ENCODE measurements at places on chromosomes 1 and 21.

DNA sequence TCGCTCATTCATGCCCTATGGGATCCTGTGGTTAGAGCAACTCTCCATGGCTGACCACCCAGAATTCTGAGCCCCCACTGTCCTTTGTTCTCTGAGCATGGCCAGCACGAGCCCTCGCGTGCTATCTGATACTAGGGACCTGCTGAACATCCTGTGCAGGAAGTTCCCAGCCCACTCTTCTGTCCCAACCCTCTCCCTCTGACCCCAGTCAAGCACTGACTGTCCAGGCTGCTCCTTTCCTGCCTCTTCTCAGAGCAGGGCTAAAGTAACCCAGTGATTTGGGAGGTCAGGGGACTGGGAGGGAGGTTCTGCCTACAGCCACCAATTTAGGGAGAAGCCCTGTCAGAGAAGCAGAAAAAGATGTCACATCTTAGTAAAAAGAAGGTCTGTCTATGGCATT is 21.2 kb downstream of the CYP4B1 start:
- no peak for DNase-seq

- DNase-seq = no peak
Observed at GRCh38 chr1:8255712-8256111, 62.2 kb upstream of the SLC45A1 start.

DNA sequence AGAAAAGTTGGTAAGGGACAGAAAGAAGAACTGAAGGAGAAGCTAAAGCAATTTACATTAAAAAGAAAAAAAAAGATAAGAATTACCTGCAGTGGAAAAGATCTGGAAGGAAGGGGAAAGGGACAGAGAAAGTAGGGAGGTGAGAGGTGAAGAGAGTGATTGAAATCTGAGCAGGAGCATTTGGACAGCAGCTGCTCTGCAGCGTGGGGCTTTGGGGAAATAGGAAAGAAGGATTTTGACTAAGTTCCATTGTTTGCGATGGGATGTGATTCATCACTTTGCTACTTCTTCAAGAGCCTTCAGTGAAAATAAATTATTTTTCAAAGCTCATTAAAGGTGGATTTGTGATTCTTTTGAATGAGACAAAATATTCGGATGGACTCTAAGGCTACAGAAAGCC is 26.1 kb upstream of the NMNAT2 start:
- DNase-seq = no peak

- DNase-seq = no peak
Observed at GRCh38 chr1:88700425-88701013, 16.4 kb downstream of the PKN2 start.

DNA sequence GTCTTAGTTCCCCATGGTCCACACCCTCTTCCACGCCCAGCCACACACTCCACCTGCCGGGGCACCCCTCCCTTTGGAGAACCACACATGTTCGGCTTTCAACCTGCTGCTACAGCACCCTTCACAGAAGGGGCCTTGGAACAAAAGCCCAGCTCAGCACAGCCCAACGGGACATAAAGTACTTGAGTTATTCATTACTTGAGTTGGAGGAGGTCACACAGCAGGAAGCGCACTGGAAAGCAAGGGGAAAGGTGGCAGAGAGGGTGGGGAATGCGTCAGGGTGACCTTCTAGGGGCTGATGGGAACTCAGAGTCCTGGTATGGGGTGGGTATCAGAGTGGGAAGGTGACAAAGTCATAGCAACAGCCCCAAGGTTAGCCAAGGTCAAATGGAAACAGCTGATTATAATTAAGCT is 3.0 kb upstream of the ATP1B1 start:
- DNase-seq = no peak

- DNase-seq = no peak
Observed at GRCh38 chr1:175124861-175125260, 57.2 kb downstream of the TNN start.

DNA sequence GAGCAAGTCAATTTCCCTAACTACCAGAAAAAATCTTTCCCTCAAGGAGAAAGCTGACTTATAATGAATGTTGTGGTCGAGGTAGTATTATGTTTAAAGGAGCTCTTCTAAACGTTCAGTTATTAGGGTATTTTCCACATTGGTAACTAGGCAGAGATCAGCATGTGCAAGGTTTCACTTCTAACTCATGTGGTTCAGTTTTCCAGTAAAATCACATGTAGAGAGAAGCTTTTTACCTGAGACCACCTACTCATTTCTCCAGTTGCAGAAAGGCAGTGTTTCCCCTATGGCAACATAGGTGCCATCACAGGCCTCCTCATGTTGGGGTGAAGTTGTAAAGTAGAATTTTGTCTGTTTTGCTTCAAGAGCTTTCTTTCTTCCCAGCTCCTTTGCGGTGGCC is 23.7 kb downstream of the IL23R start:
- DNase-seq = peak; percentile 35

DNA sequence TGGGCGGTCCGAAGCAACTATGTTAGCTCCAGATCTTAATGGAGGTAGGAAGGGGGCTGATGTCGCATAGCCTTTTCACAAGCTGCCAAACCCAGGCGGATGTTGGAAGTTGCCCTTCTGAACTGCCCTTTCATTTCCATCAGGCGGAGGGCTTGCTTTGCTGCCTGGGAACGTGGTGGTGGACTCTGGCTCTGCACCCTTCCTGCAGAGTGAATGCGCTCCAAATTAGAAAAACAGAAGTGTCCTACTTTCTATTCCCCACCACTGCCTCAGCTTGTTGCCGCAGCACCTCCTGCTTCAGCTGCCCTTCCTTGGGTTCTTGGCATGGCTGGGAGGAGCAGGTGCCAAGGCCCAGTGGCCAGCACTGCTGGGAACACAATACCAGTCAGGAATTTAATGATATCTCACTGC is 60.6 kb downstream of the AK4 start:
- DNase-seq = no peak

GRCh38 chr1:218748071-218748470 is 402.9 kb downstream of the TGFB2 start:
- DNase-seq = no peak

DNA sequence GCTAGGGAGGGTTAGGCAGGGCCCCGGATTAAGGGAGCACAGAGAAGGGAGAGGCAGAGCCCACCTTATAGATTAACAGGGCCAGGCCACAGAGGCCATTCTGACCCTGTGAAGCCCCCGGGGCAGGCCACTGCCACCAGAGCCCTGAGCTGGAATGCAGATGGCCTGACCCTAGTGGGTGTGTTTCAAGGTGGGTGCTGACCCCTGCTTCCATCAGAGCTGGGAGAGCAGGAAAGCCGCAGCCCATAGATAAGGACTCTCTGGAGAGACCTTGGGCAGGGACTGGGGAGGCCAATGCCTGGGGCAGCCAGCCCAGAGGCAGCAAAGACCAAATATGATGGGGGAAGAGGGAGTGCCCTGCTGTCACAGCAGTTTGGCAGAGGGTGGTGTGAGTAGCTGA is 35.9 kb downstream of the NCMAP start:
- no peak for DNase-seq
